Foreskin keratinocyte (primary cell): ENCODE measurements at places on chromosomes 12 and 14. TPM values are rescaled to one million over a fixed set of nuclear protein-coding genes. Genes with fewer than 3 reads are reported as not detected.

Gene ATG2B
- 1.1 and 1.2 TPM in 2 replicates for polyA plus RNA-seq

DNA sequence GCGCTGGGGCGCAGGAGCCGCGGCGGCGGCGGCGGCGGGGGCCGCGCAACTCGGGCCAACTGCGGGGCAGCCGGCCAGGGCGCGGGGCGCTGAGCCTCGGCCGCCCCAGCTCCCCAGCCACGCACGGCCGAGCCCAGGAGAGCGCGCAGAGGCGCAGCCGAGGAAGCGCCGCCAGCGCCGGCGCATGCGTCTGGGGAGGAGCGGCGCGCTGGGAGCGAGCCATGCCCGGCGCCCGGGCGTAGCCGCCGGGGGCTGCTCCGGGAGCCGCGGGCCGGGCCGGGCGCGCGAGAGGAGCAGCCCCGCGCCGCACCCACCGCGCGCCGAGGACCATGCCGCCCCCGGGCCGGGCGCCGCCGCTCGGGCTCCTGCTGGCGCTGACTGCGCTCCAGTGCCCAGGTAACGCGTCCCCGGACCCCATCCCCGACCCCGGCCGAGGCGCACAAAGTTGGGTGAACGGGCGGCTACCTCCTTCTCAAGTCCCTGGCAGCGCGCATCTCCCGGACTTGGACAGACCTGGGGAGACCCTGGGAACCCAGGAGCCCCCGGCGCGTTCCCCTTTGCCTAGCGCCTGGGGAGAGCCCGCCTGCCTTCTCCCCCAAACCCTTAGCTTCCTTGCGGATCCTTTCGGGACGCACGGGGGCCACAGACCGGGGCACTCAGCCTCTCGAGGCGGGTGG, 121.4 kb downstream of the AACS start:
- peak; percentile 15 for DNase-seq

Gene MYO1H
- polyA plus RNA-seq: not detected in 2 replicates

Gene PZP
- not detected in 2 replicates for polyA plus RNA-seq

DNA sequence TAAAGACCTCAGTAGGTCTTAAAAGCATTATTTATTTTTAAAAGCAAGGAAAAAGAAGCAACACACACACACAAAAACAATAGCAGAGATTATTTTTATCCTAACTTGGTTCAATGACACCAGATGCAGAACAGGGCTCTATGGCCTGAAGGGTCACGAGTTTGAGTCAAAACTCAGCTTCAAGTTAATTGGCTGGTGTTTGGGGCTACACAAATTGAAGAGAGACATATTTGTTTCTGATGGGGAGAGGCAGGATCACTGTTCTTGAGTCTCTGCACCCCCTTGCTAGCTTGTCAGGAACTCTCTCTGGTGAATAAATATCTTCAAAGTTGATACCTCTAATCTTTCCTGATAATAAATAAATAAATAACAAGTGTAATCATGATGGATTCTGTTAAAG, 466.1 kb downstream of the PRKD1 start:
- DNase-seq: no peak

DNA sequence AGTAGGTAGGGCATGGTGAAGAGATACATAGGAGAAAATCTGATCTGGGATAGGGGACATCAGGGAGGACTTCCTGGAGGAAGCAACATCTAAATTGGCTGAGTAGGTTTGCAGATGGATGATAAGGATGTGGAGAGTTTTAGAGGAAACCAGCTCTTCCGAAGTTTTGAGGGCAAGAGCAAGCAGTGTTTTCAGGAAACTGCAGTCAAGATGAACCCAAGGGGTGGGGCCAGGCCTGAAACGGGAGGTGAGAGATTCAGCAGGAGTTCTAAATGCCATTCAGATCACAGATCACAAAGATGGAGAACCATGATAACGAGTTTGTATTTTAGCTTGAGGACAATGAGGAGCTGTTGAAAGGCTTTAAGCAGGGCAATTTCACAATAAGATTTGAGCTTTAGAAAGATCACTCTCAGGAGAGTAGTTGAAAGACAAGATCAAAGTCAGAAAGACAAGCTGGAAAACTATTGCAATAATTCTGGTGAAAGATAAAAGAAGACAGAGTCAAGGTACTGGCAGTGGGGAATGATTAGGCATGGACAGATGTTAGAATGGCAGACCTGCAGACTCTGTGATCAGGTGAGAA, 70.1 kb upstream of the PLXNC1 start:
- no peak for DNase-seq

- peak; percentile 14 for DNase-seq
Measured at GRCh38 chr14:99654235-99654985, 9.5 kb downstream of the HHIPL1 start.

DNA sequence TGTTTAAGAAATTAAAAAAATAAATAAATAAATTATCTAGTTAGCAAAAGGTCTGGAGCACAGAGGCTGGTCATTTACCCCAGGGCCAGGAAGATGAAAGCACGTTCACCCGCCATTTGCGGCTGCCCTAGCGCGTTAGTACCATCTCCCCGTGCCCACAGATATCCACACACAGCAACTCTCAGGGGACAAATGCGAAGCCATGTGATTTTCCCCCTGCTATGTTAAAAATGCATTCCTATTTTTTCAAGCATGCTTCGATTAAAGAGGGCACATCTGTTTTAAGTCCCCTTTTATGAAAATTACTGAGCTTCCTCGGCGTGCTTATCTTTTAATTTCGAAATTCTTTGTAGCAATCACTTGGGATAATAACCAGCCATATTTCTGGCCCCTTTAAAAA, 56.9 kb upstream of the PIWIL1 start:
- no peak for DNase-seq
